Urinary bladder (tissue), 4 donors: ENCODE measurements at places on chromosomes 2 and 18. TPM values are rescaled to one million over a fixed set of nuclear protein-coding genes. Genes with fewer than 3 reads are reported as not detected.

- DNase-seq, result no peak
Observed at GRCh38 chr18:12092398-12093229, 1.0 kb upstream of the ANKRD62 start.

The DRC1 gene
- 1.0 TPM for total RNA-seq

- DNase-seq, result no peak
Observed at GRCh38 chr2:10446631-10447030, 1.5 kb downstream of the ODC1 start.

DNA sequence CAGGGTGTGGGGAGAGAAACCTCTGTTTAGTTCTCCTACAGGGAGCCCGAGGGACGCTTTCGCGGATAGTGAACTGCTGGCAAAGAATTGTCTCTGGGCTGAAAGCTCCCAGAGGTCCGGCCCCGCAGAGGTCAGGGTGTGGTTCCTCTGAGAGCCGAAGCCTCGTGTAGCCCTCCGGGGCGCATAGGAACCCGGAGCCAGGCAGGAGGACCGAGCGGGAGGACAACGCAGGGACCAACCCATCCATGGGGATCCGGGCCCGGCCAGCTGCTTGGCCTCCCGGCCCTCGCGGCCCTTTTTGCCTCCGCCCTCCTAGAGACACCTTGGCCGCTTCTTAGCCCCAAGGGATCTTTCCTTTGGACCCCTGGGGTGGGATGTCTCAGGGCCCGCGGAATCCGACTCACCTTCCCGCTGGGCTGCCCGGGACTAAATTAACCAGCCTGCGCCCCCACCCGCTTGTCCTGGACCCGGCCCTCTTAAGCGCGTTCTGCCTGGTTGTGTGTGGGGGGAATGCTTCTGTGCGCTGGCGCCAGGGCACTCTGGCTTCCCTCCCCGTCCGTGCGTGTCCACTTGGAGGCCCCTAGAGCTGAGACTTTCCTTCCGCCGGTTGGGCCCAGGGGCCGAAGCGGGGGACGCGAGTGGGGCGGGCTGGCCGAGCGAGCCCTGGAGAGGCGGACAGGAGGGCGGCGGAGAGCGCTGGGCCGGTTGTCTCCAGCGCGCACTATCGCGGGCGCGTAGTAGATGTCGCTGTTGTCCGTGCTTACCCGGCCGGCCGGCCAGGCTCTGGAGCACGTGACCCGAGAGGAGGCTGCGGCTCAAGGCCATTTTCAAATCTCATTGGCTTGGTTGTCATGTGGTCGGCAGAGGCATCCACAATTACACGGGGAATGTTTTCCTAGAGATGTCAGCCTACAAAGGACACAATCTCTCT, at the start of gene HOXD10:
HOXD10 (plus strand) TSS at position 896 of the 931 bp plus-strand sequence. CDS start 56 bp downstream, outside the sequence.
- DNase-seq, result no peak

DNA sequence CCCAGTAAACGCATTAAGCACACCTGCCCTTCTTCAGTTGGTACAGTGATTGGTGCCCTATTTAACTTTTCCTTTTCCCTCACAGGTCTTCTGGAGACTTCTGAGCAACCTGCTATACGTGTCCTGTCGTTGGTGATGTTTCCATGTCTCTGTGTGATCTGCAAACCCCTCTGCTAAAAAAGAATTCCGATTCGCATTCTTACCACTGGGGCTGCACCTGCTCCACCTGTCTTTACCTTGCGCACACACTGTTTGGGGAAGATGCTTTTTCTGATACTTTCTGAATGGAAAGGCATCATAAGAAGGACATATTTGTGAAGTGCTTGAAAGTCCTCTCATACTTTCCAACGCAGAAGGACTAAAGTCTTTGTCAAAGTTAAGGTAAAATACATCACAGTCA, 323.9 kb upstream of the SOX11 start:
- DNase-seq, result no peak

DNA sequence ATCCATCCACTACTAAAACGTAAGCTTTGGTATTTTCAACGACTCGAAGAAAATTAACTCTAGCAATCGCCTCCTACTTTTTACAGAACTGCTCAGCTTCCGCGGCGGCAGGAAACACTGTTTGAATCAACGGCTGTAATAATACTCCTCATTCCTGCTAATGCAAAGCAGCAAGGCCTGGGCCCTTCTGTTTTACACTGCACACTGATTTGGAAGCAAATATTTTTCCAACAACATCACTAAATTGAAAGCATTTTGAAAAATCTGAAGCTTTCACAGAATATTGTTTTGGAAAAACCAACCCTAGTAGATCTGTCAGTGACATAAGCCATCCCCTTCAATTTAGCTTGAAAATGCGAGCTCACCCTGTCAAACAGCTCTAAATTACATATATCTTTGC, 261.2 kb downstream of the TXNL1 start:
- no peak for DNase-seq

The SCN3A gene
- 6.1 TPM for total RNA-seq

DNA sequence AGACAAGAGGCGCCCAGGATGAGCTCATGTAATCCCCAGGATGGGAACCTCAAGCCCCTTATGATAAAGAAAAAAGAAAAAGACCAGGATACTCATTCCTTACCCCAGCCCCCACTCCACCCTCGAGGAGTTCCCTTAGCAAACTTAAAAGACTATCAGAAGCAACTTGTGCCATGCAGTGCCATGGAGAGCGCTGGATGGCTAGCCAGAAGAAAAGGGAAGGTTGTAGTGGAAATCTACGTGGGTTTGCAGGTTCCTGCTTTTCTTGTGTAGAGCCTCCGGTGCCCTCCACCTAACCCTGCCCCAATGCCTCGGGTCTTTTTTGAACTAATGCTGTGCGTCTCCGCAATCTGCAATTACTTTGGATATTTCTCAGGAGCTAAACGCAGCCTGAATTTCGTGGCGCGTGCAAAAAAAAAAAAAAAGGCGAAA, 16.2 kb upstream of the BCL11A start:
- DNase-seq, result no peak

- peak; percentile 65 for DNase-seq
Observed at GRCh38 chr2:220076734-220077133, 449.3 kb downstream of the SLC4A3 start.

The NDC80 gene
- total RNA-seq, result 33.0 TPM

DNA sequence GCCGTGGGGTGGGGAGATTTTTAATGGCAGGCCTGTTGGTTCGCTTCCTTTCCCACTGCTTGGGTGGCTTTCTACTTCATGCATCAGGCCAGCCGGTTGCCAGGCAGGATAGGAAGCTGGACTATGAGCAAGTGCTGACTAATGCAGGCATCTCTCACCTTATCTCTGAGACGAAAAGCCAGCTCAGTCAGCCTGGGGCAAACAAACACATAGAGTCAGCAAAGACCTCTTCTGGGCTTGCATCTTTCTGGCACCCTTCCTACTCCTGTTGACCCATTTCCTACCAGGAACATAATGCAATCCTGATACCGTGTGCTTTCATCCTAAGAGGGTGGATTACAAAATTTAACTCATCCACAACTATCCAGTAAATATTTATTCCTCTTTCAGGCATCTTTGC, 416.6 kb upstream of the MEX3C start:
- no peak for DNase-seq

DNA sequence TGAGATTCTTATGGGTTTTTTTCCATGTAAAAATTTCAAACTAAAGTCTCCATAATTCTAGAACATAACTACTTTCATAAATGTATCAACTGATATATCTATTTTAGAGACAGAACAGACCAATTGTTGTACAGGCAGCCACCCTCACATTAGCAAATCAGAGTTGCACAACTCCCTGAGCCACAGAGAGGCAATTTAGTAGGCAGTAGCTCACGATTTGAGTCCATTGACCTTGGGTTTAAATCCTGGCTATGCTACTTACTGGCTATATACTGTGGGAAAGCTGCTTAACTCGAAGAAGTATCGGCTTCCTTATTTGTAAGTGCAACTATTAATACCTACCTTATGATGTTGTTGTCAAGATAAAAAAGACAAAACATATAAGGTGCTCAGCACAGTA, 16.2 kb downstream of the MTIF2 start:
- no peak for DNase-seq

The REG1B gene
- total RNA-seq, result not detected

GRCh38 chr2:11591091-11591490, 57.2 kb downstream of the GREB1 start:
- no peak for DNase-seq
